Stimulated activated CD4-positive, alpha-beta T cell treated with anti-CD3 and anti-CD28 coated beads, Interleukin-12 subunit alpha, Interleukin-12 subunit beta, amount 100 ng/mL, for 24 hours (primary cell): ENCODE measurements at places on chromosomes 12 and 14.

DNA sequence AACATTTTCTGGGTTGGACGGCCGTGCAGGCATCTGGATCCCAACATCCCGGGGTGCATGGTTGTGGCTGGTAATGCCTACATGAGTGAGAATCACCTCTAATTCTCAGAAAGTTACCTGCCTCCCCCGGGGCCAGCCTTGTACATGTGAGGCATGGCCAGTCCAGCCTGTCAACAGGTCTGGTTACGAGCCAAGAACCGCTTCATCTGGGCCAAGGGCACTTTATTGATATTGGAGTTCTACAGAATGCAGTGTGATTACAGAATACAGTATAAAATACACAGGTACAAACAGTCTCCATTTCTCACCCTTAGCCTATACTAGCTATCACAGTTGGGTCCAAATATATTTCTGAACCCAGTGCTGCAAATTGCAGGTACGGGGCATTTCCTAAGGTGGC, 84.9 kb upstream of the EVL start:
- DNase-seq: no peak

GRCh38 chr14:36111822-36112583, 64.5 kb downstream of the PTCSC3 start:
- DNase-seq: no peak

DNA sequence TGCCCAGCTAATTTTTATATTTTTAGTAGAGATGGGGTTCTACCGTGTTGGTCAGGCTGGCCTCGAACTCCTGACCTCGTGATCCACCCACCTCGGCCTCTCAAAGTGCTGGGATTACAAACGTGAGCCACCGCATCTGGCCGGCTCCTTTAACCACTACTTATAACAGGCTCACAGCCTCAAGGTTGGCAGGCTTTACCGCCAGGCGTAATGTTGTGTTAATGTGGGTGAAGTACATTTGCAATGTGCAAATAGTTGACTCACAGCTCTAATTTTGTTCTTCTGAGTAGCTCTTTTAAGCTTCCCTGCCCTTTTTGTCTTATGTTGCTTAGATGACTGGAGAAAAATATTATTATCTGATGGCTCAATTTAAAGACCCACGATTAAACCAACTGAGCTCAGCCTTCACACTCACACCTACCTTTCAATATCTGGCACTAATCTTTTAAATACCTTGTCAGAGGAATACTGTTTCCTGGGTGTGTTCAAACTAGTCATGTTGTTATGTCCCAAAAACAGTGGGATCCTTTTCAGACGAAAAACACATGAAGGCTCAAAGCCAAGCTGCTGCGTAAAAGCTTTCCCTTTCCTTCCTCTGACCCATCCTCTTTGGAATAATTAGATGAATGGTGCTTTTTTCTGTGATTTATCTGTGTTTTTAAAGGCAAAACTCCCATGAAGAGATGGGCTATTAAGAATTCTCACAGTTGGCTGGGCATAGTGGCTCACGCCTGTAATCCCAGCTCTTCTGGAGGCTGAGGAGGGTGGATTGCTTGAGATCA, 57.2 kb upstream of the USP44 start:
- no peak for DNase-seq

DNA sequence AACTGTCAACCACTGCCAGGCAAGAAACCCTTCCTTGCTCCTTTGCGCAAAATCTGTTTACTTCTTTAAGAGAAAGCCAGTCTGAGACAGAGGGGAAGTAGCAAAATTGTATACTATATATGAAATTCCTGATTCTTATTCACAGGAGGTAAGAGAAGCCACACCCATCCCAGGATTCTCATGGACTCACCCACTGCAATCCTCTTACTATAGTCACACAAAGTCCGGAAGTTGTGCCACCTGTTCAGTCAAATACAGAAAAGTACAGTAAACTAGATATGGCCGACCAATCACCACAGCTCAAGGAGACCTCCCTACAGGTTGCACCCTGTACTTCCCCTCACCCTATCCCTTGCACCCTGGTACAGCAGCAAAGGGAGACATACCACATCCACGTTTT, 2.9 kb downstream of the PRMT5 start:
- no peak for DNase-seq

DNA sequence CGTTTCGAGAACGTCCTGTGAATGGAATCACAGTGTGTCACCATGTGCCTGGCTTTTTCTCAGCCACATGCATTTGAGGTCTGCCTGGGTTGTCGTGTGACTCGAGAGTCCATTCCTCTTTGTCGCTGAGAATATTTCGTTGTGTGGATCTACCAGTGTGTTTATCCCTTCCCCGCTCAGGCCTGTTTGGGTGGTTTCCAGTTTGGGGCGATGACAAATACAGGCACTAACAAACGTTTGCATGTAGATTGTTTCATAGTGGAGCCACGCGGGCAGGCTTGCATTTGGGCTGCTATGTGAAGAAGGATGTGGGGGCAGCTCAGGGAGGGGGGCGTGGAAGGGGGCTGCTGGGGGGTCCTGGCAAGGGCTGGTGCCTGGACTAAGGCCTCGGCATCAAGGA, 14.1 kb downstream of the RIN3 start:
- no peak for DNase-seq
